Panc1 (cell line): ENCODE measurements at places on chromosomes 6 and 20. TPM values are rescaled to one million over a fixed set of nuclear protein-coding genes. Genes with fewer than 3 reads are reported as not detected.
A peak's percentile ranks its signal among the peaks of the same experiment; 100 is the strongest.

Gene SEL1L2
- not detected for total RNA-seq

Gene DYNLT2
- 2.1 TPM for total RNA-seq

Gene DLL1
- total RNA-seq = 2.4 TPM

Gene EYS
- total RNA-seq = not detected

Gene CLIC5
- total RNA-seq = 0.05 TPM

Gene SIRPD
- not detected for total RNA-seq

Gene PKIB
- 1.1 TPM for total RNA-seq

Gene KHDC3L
- total RNA-seq = not detected

DNA sequence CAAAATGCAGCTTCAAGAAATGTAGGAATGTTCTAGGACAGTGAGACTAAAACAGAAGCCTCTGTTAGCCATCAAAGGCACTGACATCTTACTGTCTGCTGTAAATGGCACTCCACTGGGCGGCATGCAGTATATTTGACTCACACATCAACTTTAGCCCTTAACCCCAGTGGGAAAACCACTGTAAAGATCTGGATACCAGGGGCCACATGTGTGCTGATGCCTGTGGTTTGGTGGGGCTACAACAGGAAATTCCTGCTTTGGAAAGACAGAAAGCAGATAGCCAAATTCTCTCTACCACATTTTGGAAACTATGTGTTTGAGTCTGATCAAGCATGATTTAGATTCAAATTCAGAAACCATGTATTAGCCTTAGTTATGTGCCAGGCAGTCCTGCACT, 4.3 kb downstream of the PFDN4 start:
- no peak for DNase-seq
- H3K27me3 ChIP-seq = no peaks in the 10 kb centered on the region
- H3K4me1 ChIP-seq = peaks cover 10% of the 10 kb centered on the region

GRCh38 chr6:144178323-144178722, 28.0 kb downstream of the STX11 start:
- no peaks in the 10 kb centered on the region for H3K36me3 ChIP-seq
- DNase-seq = no peak
- no peak overlapping the region for H3K27ac ChIP-seq
- H3K4me3 ChIP-seq = no peak overlapping the region

DNA sequence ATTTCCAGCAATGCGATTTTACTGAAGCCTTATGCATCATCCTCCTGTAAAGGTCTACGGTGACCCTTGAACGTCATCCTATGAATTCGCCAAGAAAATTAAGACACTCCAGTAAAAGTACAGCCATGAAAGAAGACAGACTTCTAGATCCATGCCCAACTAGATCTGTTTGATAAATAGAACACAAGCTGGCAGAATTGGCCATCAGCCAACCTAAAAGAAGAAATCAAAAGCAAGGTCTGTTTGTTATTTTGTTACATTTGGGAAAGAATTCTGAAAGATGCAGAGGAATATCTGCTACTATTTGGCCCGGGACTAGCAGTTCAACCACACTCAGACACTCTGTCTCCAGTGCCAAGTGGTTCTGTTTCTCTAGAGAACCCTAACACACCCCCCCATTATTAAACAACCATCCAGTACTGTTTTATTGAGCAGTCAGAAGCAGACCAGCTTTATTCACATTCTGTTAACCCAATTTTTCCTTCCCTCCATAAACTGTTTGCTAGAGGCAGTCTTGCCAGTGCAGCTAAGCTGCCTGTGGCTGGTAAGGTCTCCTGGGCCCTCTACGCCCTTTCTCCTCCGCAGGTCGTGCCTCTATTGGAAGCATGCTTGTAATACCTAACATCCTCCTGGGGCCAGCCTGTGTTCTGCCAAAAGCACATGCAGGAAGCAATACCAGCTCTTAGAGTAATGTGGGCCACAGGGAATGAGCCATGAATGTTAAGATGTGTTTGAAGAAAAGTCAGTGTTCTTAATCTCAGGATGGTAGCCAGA, 30.7 kb downstream of the LY86 start:
- no peaks in the 10 kb centered on the region for H3K4me1 ChIP-seq
- no peak overlapping the region for H3K27ac ChIP-seq
- peaks cover 8% of the 10 kb centered on the region for H3K27me3 ChIP-seq
- DNase-seq = no peak

GRCh38 chr20:41006936-41007474, 21.6 kb upstream of the TOP1 start:
- H3K36me3 ChIP-seq = no peaks in the 10 kb centered on the region
- H3K27me3 ChIP-seq = no peaks in the 10 kb centered on the region
- no peak for DNase-seq
- H3K27ac ChIP-seq = no peak overlapping the region
- H3K4me1 ChIP-seq = peaks cover 19% of the 10 kb centered on the region
- H3K4me3 ChIP-seq = no peak overlapping the region

- H3K27me3 ChIP-seq = no peaks in the 10 kb centered on the region
- peak; percentile 12 for DNase-seq
- H3K4me1 ChIP-seq = no peaks in the 10 kb centered on the region
- H3K36me3 ChIP-seq = no peaks in the 10 kb centered on the region
- no peak overlapping the region for H3K4me3 ChIP-seq
Observed at GRCh38 chr6:159608961-159609651, 83.9 kb downstream of the SOD2 start.

- H3K4me1 ChIP-seq = no peaks in the 10 kb centered on the region
- H3K27ac ChIP-seq = no peak overlapping the region
- no peak for DNase-seq
- H3K4me3 ChIP-seq = no peak overlapping the region
- no peaks in the 10 kb centered on the region for H3K36me3 ChIP-seq
Observed at GRCh38 chr6:75776461-75776860, 27.4 kb downstream of the MYO6 start.

DNA sequence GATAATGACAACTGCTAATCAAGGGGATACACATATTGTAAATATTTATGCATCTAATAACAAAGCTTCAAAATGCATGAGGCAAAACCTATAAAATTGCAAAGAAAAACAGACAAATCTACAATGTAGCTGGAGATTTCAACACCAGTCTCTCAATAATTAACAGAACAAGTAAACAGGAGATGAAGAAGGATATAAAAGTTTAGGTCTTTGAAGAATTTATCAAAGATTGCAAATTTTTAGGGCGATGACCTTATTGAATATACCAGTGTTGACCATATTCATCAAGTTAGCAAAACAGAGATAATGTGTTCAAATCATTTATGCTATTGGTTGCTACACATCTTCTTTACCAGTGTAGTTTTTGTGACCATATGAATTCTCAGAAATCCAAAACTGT, 237.8 kb upstream of the SGK1 start:
- no peak overlapping the region for H3K27ac ChIP-seq
- no peak overlapping the region for H3K4me3 ChIP-seq
- H3K27me3 ChIP-seq = no peaks in the 10 kb centered on the region
- no peaks in the 10 kb centered on the region; the same call in 1 of the 2 replicates for H3K36me3 ChIP-seq

DNA sequence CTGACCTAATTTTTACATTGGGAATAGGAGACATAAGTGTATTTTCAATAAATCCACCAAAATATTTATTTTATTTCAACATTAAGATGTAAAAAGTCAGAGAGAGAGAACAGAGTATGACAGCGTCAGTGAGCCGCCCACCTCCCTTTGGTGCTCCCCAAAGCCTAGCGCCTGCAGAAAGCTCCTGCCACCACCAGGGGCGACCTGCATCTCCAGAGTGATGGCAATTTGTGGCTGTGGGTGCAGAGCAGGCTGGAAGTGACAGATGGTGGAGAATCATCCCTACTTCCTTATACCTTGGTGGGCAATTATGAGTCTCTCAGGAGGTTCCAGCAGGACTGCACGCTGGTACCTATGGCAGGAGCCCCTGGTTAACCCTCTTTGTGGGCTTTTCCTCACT, 87.3 kb downstream of the PTPRT start:
- H3K4me3 ChIP-seq = no peak overlapping the region
- no peak for DNase-seq
- no peaks in the 10 kb centered on the region for H3K4me1 ChIP-seq

DNA sequence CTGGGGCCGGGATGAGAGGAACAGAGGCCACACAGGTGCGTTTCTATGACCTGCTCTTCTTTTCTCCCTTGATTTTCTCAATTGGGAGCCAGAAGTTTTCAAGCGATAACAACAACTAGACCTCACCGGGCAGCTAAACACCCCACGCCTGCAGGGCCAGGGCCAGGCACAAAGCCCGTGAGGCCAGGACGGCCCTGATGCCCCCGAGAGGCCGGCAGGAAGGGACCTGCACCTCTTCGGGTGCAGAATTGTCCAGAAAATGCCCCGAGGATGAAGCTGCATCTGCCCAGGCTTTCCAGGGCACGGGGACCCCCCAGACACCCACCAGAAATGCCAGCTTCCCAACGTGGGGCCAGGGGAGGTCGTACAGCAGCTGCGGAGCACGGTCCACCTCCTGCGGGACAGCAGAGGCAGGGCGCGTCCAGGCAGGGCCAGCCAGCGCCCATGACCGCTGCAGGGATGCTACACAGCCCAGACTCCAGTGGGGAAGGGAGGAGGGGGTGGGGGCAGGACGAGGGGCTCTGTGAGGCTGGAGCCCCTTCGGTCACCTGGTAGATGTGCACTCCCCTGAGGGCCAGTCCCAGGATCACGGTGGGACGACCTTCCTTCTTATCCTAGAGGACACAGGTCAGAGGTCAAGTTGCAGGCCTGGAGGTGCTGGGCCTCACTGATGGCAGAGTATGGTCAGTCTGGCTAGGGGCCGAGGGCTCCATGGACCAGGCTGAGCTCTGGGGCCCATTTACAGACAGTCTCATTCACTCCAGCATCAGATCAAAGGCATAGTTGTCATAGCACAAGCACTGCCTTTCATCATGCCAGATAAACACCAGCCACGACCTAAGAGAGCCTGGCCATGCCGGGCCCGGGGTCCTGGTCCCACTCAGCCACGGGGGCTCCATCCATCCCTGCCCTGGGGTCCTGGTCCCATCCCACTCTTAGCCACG, 16.4 kb downstream of the FRMD1 start:
- no peak overlapping the region for H3K27ac ChIP-seq
- H3K4me1 ChIP-seq = no peaks in the 10 kb centered on the region
- no peaks in the 10 kb centered on the region for H3K27me3 ChIP-seq

GRCh38 chr6:11711003-11711983, 67.3 kb downstream of the ADTRP start:
- H3K4me1 ChIP-seq = no peaks in the 10 kb centered on the region
- no peak for DNase-seq
- H3K27ac ChIP-seq = no peak overlapping the region
- H3K4me3 ChIP-seq = no peak overlapping the region

DNA sequence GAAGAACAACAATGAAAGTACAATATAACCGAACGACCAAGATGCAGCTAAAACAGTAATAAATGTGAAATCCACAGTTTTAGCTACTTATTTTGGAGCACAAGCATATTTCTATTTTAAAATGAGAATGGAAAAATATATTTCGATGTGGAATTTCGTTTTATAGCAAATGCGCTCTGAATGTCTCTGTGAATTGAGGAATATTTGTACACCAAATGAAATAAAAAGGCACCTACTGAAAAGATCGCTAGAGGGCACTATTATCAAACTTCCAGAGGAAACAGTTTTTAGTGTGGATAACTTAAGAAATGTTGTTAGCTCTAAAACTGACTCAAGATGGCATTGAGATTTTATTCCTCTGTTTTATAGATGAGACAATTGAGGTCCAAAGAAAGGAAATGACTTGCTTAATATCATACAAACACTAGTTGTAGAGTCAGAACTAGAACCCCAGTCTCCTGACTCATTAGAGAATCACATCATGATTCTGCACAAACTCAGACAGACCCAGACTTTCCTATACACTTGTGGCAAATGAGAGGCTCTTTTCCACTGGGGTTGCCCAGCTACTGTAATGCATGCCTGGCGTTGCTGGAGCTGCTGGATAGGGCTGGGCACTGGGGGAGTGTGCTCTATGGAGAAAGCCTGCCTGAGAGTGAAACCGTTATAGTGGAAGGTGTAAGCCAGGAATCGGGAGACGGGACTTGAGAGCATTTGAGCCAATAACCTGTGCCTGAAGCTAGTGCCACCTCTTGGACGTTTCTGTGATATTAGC, 51.9 kb downstream of the GCLC start:
- no peaks in the 10 kb centered on the region; the same call in 1 of the 2 replicates for H3K36me3 ChIP-seq
- H3K27ac ChIP-seq = peak overlapping the region; percentile 44; the same call in 1 of the 2 replicates
- no peaks in the 10 kb centered on the region for H3K27me3 ChIP-seq
- DNase-seq = peak; percentile 58

DNA sequence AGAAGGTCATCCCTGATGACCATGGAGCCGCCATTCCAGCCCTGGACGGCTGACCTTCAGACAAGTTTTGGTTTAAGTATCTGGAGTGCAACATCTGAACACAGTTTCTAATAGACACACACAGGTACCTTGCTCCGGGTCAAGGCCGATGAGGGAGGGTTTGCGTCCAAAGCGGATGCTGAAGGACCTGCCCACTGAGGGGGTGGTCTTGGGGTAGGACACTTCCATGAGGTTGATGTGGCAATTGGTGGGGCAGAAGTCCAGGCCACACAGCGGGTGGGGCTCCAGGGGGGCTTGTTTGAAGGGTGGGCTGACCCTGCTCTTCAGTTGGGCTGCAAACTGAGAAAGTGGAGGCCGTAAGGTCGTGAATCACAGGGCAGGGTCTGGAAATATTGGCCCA, 177.9 kb downstream of the PREX1 start:
- H3K27me3 ChIP-seq = no peaks in the 10 kb centered on the region
- no peak overlapping the region for H3K4me3 ChIP-seq
- no peaks in the 10 kb centered on the region for H3K36me3 ChIP-seq
- H3K27ac ChIP-seq = no peak overlapping the region

DNA sequence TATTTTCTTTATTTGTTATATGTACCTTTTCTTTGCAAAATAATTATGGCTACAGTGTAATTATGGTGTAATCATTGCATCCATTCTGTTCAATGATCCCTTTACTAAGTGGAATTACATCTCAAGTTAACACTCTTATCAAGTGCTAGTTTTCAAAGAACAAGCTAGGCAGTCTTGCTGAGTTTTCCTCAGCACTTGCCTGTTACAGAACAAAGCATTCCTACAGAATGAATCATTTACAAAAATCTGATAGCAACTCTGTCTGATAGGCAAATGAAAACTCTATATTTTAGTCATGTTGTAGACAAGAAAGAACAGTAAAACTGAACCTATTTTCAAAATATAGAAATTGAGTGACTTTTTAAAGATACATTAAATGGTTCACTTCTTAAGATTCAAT, 109.8 kb upstream of the POU3F2 start:
- no peaks in the 10 kb centered on the region for H3K36me3 ChIP-seq
- H3K27me3 ChIP-seq = no peaks in the 10 kb centered on the region
- no peaks in the 10 kb centered on the region for H3K4me1 ChIP-seq
- H3K4me3 ChIP-seq = no peak overlapping the region
- H3K27ac ChIP-seq = no peak overlapping the region
